GM23248 (cell line): ENCODE measurements at places on chromosomes 3 and 15. TPM values are rescaled to one million over a fixed set of nuclear protein-coding genes. Genes with fewer than 3 reads are reported as not detected.

- no peak for DNase-seq
These were observed 245.6 kb downstream of the CPNE4 start for GRCh38 chr3:131789188-131789587.

GRCh38 chr3:120637851-120638559 is 41.9 kb downstream of the NDUFB4 start:
- peak; percentile 26 for DNase-seq

GRCh38 chr15:90191794-90192509 is 9.2 kb upstream of the SEMA4B start:
- DNase-seq = no peak

DNA sequence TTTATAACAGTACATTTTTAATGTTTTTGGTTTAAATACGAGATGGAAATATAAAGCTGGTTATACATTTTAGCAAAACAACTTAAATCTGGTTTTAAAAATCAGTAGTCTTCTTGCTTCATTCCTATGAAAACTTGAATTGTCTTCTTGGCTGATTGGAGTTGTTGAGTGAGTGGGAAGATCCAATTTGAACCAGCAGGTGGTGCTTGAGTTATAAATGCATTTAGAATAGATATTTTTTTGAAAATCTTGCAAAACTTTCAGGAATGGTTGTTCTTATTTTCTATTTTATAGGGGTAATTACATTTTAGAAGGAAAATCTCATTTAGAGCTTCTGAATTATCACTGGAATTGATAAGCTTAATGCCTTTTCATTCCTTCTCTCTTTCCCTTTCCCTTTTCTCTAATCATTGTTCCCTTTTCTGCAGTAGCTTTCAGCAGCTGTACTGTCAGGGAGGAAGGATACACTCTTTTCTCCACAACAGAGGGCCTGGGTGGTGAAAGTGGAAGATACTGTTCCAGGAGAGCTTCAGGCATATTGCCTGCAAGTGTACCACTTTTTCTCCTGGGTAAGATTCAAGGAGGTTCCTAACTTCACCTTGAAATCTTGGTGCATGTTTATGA is 335.6 kb downstream of the NLGN1 start:
- DNase-seq = peak; percentile 68

DNA sequence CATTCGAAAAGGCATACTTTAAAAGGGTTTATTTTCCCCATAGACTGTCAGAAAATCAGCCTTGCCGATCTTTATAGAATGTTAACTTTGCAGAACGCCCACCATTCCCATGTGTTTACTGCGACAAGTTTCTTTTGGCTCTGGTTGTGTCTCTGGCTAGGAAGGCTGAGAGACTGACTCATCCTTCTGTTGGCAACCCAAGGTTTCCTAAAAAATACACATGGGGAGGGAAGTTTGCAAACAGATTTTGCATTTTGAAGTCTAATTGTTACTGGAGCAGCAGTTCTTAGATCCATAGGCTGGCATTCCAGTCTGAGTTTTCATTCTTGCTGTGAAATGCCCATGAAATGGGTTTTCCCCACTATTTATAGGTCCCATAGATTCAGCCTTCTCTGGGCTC is 37.9 kb upstream of the MINAR1 start:
- DNase-seq = peak; percentile 83

DNA sequence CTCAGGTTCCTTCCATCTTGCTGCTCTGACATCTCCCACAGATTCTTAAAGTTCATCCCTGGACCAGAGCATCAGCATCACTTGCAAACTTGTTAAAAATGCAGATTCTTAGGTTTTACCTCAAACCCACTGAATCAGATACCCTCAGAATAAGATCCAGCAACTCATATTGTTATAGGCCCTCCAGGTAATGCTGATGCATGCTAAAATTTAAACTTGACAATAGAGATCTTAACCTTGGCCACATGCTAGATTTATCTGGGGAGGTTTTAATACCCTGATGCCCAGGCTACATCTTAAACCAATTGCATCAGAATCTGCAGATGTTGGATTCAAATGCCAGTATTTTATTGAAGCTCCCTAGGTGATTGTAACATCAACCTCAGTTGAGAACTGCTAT is 256.9 kb downstream of the RYR3 start:
- no peak for DNase-seq

DNA sequence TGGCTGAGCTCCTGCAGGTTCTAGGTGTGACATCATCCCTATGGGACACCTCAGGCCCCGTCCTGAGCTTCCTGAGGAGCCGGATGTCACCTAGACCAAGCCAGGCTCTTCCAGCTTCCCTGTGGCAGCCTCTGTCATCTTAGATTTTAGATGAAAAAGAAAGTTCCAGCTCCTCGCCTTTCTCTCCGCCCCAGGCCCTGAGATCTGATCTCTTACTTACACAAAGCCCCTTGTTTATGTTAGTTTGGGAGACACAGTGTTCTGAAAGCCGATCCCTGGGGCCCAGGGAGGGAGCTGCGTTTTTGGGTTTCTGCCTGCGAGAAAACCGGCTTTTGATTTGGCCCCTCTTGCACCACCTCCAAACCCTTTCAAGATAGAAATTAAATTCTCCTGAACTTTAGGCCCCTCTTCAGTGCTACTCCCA is 40.2 kb upstream of the FAM107A start:
- no peak for DNase-seq

- no peak for DNase-seq
These were observed 12.6 kb downstream of the RFTN1 start for GRCh38 chr3:16500911-16501310.

GRCh38 chr3:94607778-94608177 is 544.9 kb downstream of the NSUN3 start:
- no peak for DNase-seq

GRCh38 chr3:111768571-111769100 is 90.4 kb upstream of the PHLDB2 start:
- DNase-seq = peak; percentile 97

DNA sequence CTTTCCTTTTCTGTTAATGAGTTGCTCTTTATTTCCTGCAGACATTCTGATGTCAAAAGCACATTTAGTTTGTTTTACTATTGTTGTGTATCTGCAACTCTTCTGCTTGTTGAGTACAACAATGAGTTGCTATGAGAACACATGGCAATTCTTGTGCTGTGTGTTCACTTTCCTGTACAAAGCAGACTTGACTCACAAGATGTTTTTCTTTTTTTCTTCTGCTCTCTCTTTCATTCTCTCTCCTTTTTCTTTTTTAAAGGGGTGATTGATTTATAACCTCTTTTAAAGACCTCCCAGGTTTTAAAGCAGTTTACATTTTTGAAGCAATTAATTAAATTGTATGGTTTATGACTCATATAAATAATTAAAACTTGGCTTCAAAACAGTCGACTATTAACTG is 31.6 kb upstream of the ABHD10 start:
- peak; percentile 74 for DNase-seq

DNA sequence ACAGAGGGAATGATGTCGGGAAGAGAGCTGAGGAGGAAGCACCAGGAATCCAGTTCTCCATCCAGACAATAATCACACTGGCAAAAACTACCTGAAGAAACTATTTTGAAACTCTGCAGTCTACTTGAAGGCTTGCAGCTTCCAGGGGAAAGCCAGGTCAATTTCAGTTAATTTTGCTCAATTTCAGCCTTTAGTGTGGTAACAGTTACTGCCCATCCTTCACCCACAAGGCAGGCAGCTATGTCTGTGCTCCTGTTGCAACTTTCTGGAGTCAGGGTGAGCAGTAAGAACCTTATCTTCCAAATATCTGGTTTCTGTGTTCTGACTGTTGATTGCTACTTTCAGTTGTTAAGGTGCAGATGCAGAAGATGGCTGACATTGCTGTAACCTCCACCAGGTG is 221.7 kb downstream of the ADAMTS17 start:
- DNase-seq = no peak

DNA sequence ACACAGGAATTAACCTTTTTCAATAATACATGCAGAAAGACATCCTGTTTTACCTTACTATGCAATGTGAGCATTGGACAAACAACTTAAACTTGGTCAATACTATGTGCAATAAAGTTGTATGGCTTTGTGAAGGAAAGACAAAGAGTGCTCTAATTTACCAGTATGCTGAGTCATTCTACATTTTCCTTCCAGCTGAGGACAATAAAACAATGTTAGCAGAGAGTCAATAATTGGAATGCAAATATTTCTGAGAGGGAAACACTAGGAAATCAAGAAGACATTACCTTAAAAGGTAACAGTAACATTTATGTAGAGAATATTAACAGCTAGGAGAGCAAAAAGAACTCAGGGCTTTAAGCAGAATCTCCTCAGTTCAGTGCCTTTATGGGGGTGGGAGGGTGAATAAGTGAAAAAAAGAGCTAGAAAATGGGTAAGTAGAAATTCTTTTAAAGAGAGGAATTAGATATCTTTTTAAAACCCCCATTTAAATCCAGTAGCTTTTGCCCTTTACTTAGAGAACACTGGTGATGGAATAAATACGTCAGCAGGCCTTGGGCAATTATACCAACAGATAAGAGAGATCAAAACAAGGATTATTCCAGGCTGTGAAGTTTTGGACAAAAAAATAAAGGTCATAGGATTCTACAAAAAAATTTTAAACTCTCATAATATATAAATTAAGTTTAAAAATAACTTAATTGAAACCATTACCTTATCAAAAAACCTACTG is 11.6 kb upstream of the HGD start:
- peak; percentile 54 for DNase-seq

GRCh38 chr15:85578941-85579701 is 198.7 kb downstream of the AKAP13 start:
- no peak for DNase-seq

DNA sequence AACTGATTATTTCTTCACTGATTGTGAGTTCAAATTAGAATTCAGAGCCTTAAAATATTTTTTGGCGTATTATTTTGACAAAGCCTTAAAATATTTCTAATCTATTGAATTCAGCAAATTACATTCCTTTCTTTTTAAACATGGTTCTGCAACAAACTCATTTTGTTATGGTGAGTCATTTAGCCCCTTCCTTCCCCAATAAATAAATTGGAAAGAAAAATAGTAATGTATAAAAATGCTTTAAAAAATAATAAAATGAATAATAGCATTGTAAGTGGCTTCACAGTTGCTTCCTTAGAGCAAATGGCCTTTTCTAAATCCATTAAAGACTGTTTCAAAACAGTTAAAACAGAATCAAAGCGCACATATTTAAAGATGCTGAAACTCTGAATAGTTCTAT is 12.1 kb downstream of the CSNK1G1 start:
- DNase-seq = peak; percentile 55

DNA sequence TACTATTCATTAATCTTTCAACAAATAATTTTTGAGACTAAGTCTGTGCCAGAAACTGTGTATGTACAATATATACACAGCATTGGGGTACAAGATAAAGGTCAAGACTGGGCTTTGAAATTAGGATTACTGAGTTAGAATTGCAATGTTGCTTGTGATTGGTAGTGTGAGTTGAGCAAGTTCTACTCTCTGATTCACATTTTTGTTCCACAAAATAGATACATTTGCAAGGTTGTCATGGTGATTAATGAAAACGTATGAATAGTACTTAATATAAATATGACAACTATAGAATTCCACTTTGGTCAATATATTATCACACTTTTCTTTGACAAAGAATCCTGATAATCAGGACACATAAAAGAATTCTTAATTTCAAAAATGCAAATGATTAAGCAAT is 314.6 kb downstream of the GBE1 start:
- peak; percentile 44 for DNase-seq

GRCh38 chr15:67110361-67110781 is 45.0 kb downstream of the SMAD3 start:
- no peak for DNase-seq

GRCh38 chr3:139517321-139518065 is 22.0 kb downstream of the RBP1 start:
- no peak for DNase-seq

DNA sequence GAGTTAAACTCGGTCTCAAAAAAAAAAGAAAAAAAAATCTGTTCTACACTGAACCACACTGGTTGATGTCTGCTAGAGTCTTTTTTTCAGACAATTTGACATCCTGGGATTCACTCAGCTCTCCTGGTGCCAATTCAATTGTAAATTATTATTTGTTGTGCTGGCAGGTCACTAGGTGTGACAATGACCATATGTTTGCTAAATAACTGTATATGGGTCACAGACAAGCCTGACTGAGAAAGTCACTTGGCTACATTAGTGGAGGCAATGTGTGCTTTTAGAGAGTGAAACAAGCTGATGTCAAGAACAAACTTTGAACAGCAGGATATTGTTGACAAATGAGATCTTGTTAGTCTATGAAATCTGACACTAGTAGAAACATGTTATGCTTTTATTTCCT is 1379.1 kb downstream of the ZPLD1 start:
- DNase-seq = no peak

DNA sequence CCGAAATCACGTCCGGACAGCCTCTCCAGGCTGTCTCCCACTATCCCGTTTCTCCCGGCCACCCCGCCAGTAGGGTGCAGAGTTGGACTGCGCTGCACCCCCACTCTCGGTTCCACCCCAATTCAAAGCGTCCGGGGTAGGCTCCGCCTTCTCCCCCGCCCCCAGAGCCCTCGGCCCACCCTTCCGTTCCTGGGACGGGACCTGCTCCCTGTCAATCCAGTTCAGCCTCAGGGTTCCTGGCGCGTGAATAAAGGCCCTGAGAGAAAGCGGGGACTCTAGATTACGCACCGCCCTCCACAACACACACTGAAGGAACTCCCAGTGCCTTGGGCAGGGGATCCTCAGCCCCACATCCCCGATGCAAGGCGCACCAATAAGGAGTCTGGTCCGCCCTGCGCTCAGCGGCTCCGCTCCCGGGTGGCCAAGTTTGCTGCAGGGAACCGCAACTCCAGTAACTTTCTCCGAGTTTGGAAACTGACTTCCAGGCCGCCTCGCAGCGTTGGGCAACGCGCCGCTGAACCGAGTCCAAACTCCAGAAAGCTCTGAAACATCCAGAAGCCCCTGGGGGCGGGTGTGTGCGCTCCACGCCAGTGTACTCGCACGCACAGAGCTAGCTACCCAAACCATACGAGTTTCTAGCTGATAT is 1.9 kb downstream of the ADAMTS9 start:
- peak; percentile 91 for DNase-seq

Gene CELF6
- 0.22 and 1.0 TPM in 2 replicates for total RNA-seq

Gene GJD2
- total RNA-seq = not detected in 2 replicates

Gene KNG1
- not detected in 2 replicates for total RNA-seq

Gene DAZL
- total RNA-seq = not detected in 2 replicates

Gene DHX36
- total RNA-seq = 16.3 and 22.5 TPM in 2 replicates

Gene GOLGA8G
- total RNA-seq = under 0.01 TPM in 1 of 2 replicates, not detected in the other

Gene CP
- 0.51 TPM in 1 of 2 replicates, not detected in the other for total RNA-seq

Gene TMEM207
- not detected in 2 replicates for total RNA-seq

Gene FBXW12
- total RNA-seq = not detected in 2 replicates

Gene MAPKBP1
- 8.5 and 12.3 TPM in 2 replicates for total RNA-seq

Gene PDIA5
- total RNA-seq = 39.5 and 49.1 TPM in 2 replicates

Gene SLC12A1
- not detected in 2 replicates for total RNA-seq

Gene CFAP20DC
- total RNA-seq = 1.9 and 8.2 TPM in 2 replicates

Gene MEIS2
- 23.7 and 29.3 TPM in 2 replicates for total RNA-seq

Gene ZNF860
- total RNA-seq = 0.43 TPM in 1 of 2 replicates, not detected in the other

Gene DET1
- 10.2 and 10.4 TPM in 2 replicates for total RNA-seq
